ENCODE measurements at places on chromosomes 6 and 20.

GRCh38 chr6:119636060-119636459, 286.5 kb upstream of the MAN1A1 start:
- H3K4me1 ChIP-seq: no peaks in the 10 kb centered on the region
- no peaks in the 10 kb centered on the region for H3K27me3 ChIP-seq
- no peak overlapping the region for H3K4me3 ChIP-seq
- DNase-seq: no peak

- peaks cover 55% of the 10 kb centered on the region for H3K27me3 ChIP-seq
- H3K27ac ChIP-seq: no peak overlapping the region
- H3K36me3 ChIP-seq: no peaks in the 10 kb centered on the region
- H3K4me3 ChIP-seq: no peak overlapping the region
Measured at GRCh38 chr20:63002511-63002910, 4.3 kb downstream of the BHLHE23 start.

GRCh38 chr20:35146920-35147574, at the start of gene EDEM2:
TSS of gene EDEM2 (minus strand) at chr20:35147336. CDS start at chr20:35147258, 78 bp downstream.
- H3K36me3 ChIP-seq: no peaks in the 10 kb centered on the region
- no peaks in the 10 kb centered on the region for H3K27me3 ChIP-seq
- peak within 1 kb of the TSS; percentile 82 for H3K27ac ChIP-seq
- peak; percentile 96 for DNase-seq
- H3K4me1 ChIP-seq: peaks cover 13% of the 10 kb centered on the region
- H3K4me3 ChIP-seq: peak within 1 kb of the TSS; percentile 84

DNA sequence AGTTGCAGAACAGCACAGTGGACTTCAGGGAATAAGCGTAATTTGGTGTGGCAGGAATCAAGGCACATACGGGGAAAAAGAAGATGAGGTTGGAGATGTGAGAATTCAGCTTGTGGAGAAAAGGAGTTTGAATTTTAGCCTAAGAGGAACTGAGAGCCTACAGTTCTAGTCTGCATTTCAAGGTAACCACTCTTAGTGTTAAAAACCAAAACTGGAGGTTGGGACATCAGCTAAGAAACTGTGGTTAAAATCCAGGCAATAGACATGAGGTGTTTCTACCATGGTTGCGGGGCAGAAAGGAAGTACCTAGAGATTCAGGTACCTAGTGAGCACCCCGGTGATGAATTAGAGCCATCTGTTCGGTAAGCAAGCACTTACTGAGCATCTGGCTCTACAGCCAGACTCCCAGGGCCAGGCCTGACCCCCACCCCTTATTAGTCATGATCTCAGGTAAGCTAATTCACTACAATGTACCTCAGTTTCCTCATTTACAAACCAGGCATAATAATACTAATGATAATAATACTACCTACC, 44.4 kb downstream of the FAXC start:
- H3K27ac ChIP-seq: no peak overlapping the region
- H3K4me1 ChIP-seq: no peaks in the 10 kb centered on the region
- H3K4me3 ChIP-seq: no peak overlapping the region
- DNase-seq: no peak
- no peaks in the 10 kb centered on the region for H3K36me3 ChIP-seq
- no peaks in the 10 kb centered on the region for H3K27me3 ChIP-seq

DNA sequence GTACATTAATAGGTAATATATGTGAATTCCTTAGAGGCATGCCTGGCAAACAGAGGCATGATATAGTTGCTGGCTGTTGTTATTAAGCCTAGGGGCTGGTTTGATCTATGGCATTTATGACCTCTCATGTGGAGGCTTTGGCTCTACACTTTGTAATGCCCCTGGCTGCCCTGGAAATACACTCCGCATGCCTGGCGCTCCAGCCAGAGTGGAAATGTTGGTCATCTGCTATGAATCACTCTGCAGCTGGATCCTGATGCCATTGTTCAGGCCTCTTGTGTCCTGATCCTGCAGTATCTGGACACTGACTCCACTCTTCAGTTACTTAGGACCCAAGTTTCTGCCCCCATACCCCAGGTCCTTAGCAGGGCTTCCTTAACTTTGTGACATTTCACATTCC, 200.5 kb upstream of the PCSK2 start:
- no peaks in the 10 kb centered on the region for H3K36me3 ChIP-seq
- no peaks in the 10 kb centered on the region for H3K4me1 ChIP-seq
- no peak overlapping the region for H3K4me3 ChIP-seq
- DNase-seq: no peak
- no peak overlapping the region for H3K27ac ChIP-seq
- no peaks in the 10 kb centered on the region for H3K27me3 ChIP-seq

- H3K4me1 ChIP-seq: no peaks in the 10 kb centered on the region
- no peaks in the 10 kb centered on the region for H3K27me3 ChIP-seq
- no peak overlapping the region for H3K4me3 ChIP-seq
Measured at GRCh38 chr20:54054516-54054915, 15.9 kb downstream of the BCAS1 start.

All from kidney (tissue), 22 donors.